Thoracic aorta (tissue), 2 donors: ENCODE measurements at places on chromosomes 16 and 17.

DNA sequence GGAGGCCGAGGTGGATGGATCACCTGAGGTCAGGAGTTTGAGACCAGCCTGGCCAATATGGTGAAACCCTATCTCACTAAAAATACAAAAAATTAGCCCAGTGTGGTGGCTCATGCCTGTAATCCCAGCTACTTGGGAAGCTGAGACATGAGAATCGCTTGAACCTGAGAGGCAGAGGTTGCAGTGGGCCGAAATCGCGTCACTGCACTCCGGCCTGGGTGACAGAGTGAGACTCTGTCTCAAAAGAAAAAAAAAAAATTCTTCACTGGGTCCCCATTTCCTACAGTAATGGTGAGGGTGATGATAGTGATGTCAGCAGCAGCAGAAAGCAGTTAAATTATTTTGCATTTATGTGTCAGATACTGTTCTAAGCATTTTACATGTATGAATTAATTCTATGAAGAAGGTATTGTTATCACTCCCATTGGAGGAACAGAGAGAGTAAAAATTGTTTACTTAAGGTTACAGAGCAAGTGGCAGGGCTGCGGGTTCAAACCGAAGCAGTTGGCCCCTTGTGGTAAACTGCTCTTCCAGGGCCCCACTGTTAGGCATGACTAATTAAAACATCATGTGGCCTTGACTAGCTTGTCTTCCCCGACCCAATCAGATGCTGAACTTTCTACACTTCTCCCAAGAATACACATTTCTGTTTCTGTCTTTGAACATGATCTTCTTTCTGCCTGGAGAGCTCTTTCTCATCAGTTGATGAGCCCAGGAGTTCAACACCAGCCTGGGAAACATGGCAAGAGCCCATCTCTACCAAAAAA lies 45.8 kb downstream of the STAT3 start:
- no peak for DNase-seq

- no peak for DNase-seq
Measured at GRCh38 chr16:67719778-67720144, 645 bp upstream of the GFOD2 start.

DNA sequence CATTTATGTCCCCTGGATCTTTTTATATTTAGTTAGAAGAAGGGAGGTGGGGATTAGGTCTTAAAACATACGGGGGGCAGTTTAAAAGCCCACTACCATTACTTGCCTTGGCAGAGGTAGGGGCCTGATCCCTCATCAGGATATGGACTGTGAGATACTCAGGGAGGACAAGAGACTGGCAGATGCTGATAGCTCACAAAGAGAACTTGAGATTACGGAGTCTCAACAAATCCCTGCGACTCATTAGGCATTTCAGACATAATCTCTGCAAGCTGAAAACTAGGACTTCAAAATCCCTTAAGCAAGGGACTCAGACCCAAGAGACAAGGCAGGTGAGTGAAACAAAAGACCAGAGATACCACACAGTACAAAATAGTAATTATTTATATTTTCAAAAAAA lies 23.2 kb downstream of the NXPH3 start:
- DNase-seq: no peak

- no peak for DNase-seq
Measured at GRCh38 chr17:27915709-27916108, 22.5 kb upstream of the LYRM9 start.

GRCh38 chr16:574021-574760 lies 4.4 kb downstream of the PIGQ start:
- no peak for DNase-seq

- DNase-seq: no peak
Measured at GRCh38 chr16:85522842-85523601, 90.1 kb upstream of the GSE1 start.

- no peak for DNase-seq
Measured at GRCh38 chr17:83124871-83125514, 45.6 kb downstream of the METRNL start.

- DNase-seq: no peak
Measured at GRCh38 chr16:19329932-19330331, 44.4 kb downstream of the CLEC19A start.

GRCh38 chr16:3188925-3189825 lies 1.2 kb downstream of the OR1F1 start:
- DNase-seq: no peak

- no peak for DNase-seq
Measured at GRCh38 chr16:24149102-24149501, 107.0 kb upstream of the CACNG3 start.

DNA sequence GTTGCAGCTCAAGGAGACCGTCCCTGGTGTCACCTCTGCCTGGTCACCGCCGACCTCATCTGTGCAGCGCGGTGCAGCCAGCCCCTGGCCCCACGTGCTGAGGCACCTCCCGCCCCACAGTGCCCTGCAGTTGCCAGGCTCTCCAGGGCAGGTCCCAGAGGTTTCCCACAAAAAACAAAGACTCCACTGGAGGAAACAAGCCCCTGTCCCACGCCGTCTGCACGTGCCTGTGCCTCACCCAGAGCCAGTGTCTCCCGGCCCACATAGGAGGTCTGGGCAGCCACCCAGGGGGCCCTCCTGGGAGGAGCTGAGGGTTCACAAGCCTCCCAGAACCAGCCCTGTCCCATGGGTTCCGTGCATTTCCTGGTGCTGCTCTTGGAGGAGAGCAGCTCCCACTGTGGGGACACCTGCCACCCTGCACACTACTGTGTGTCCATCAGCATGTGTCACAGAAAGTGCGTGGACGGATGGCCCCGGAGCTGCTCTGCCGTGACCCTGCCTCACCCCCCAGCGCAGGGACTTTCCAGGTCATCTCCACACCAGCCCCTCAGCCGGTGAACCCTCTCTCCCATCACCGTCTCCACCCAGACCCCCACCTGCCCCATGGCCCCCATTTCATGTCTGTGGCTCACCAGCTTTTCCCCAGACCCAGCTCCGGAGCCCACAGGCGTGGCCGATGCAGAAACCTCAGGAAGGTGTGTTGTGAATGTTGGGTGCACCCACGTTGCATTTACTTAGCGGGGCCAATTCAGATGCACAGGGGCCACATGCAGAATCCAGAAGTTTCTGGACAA lies 17.0 kb upstream of the CDH15 start:
- no peak for DNase-seq

GRCh38 chr16:194516-194915 lies 14.3 kb downstream of the HBQ1 start:
- DNase-seq: no peak

DNA sequence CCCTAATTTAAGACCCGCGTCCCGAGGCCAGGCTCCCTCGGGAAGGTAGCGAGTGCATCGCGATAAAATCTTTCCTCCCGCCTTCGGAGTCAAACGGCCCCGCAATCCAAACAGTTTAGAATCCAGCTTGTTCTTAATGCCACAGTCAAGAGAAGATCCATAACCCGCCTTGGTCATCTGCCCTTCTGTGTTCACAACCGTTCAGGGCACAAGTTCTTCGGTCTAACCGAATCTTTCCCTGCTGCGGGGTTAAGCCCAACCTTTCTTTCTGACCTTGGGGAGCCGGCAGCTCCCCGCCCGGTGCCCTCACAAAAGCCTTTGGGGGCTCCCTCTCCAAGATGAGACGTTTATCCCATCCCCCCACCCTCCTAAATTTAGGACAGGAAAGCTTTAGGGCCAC lies 30.3 kb downstream of the CPSF4L start:
- no peak for DNase-seq
